ENCODE measurements at places on chromosomes 3 and 15.

DNA sequence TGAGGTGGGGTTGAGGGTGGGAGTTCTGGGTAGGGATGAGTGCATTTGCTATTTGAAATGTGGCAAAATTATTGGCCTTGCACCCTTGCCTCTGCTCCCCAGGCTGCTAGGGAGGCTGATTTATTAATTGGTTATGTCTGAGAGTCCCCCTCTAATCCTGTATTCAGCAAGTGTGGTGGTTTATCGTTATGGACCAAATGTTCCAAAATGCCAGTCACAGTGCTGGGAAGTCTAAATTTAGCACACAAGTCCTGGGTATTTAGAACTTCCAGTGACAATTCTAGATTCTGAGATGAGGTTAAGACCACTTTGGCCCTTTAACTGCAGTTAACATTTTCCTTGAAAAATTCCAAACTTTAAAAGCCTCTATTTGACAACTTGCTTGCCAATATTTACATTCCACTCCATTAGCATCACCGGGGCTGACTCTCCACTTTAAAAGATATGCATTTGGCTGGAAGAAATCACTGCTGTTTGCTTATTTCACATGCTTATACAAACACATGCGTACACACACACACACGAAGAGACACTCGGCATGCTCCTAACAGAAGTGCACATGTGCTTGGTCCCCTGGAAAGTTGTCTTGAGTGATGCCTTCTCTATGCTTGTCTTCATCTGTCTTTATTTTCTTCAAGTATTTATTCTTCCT lies 247.7 kb downstream of the IL20RB start:
- DNase-seq, result no peak

- DNase-seq, result no peak
Observed at GRCh38 chr3:15348246-15348645, 15.9 kb upstream of the SH3BP5 start.

DNA sequence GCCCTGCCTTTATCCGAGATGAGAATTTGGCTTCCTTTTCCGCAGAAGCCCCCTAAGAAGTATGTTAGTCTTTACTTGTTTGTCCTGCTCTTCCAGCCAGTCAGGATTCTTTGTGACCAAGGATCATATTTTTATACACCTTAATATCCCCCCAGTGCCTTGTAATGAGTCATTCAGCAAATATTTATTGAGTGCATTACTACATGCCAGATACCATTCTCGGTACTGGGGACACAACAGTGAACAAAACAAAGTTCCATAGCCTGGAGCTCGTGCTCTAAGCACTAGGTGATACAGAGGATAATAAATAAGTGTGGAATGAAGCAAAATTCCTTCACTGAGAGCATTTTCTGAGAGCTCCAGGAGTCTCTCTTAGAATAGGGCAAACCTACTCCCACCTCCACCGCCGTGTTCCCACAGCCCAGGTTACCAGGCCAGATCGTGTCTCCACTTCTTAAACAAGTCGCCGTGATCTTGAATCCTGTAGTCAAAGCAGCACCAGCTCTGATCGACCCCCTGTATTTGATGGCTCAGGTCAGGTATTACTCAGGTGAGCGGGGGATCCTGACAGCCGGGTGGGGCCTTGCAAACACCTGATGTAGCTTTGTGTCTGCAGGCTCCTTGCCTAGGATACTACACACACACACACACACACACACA lies 18.5 kb downstream of the TTC21A start:
- no peak for DNase-seq

DNA sequence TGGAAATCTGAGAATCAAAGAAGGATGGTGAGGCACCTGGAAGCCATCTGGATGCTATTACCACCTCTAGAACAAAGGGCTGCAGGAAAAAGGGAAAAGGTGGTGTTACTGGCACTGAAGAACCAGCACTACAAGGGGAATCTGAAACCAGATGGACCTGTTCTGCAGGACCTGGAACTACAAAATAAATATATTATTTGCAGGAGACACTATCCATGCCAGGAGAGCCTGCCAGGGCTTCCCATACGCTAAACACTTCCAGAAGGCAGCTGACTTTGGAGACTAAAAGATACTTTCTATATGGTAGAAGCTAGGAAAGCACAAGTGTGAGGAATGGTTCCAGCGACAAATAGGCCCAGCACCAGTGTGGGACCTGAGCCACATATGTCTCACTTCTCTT lies 83.4 kb upstream of the POU1F1 start:
- DNase-seq, result no peak

GRCh38 chr15:46442901-46443590 lies 808.2 kb downstream of the SQOR start:
- no peak for DNase-seq
